ENCODE measurements at places on chromosomes 3 and 15.

DNA sequence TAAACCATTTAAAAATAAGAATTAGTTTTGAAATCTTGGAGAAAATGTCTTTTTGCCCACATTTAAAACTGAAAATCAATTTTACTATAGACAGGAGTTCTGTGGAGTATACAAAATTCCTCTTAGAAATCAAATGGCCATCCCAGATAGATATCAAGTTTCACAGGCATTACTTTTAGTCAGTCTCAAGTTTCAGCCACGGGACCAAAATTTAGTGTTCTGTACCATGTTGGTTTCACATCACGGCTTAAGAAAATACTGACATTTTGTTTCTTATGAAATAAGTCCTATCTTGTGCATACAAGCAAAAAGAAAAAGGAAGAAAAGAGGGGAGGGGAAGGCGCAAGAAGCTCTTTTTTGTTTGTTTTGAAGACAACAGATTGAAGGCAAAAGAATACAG, 45.7 kb downstream of the EIF2AK4 start:
- DNase-seq: no peak

DNA sequence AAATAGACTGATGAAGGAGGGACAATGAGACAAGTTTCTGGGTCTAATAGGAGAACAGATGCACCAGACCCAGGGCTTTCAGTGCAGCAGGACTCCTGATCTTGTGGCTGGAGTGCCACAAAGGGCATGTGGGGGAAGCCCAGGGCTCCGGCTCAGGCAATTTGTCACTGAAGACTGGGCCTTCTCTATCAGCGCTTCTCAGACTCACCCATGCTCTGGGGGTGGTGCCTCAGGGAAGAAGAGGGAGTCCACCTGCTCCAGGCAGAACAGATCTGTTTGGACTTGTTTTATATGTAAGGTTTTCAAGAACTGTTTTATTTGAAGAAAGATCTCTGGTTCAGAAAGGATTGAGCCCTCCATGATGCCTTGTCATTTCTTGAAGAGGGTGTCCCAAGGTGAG, 112.4 kb upstream of the TLE3 start:
- no peak for DNase-seq

DNA sequence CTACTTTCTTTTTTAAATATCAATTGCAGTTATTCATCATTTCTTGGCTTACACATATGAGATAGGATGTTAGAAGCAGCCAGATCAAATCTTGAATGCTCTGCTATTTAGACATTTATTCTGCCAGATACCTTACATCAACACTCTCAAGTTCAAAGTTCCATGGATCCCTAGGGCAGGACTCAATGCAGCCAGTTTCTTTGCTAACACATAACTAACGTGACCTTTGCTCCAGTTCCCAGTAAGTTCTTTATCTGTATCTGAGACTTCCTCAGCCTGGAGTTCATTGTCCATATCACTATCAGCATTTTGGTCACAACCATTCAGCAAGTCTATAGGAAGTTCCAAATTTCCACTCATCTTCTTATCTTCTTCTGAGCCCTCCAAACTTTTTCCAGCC, 939.9 kb downstream of the VGLL3 start:
- no peak for DNase-seq

GRCh38 chr15:53520996-53521395, 238.5 kb downstream of the WDR72 start:
- DNase-seq: no peak

- no peak for DNase-seq
Measured at GRCh38 chr3:136586580-136586979, 165.6 kb downstream of the STAG1 start.

DNA sequence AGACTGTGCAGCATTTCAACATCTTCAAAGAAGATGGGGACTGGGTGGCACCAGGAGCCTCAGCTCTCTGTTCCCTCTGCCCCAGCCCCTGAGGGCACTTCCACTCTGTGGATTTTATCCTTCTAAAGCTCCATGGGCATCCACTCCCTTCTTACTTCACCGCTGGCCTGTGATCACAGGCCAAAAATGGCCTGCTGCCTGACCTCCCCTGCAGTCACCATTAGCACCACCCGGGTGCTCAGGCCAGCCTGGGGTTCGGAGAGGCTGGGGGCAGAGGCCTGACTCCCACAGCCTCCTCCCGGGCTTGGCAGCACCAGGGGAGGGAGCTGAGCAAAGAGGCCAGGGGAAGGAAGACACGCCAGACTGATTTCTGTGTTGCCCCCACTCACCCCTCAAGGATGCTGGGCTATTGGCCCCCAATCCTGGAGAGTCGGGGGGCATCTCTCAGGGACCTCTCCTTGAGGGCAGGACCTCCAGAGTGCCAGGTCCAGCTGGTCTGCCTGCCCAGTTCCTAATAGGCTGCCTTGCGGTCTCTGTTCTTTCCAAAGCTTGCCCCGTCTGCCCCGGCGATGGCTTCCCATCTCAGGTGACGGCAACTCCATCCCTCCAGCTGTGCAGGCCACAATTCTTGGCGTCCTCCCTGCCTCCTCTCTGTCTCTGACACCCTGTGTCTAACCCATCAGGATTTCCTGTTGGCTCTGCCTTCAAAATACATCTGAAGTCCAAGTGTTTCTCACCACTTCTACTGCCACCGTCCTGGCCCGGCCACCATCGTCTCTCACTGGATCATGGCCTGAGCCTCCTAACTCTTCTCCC, 67.1 kb downstream of the EXOG start:
- no peak for DNase-seq

- DNase-seq: no peak
Measured at GRCh38 chr3:195800240-195800639, 11.5 kb downstream of the MUC4 start.

DNA sequence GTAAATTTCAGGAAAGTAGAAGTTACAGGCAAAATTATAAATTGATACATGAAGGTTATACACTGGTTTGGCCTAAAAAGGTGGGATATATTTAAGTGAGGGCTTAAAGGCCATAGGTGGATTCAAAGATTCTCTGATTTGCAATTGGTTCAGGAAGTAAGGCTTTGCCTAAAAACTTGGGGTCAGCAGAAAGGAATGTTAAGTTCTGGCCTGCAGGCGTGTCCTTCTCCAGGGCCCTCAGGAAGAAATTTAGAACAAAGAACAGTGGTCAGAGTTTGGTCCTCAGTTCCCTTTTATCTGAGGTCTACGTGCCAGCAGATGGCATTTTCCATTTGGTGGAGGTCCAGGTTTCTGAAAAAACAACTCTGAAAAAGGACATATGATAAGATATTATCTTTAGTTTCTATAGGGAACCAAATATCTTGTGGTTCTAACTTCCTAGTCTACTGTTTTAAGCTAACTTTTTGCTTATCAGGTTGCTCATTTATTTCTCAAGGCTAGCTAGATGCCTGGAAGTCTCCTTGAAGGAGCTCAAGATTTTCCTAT, 40.5 kb downstream of the SCN11A start:
- no peak for DNase-seq

GRCh38 chr15:26712335-26712734, 60.5 kb downstream of the GABRB3 start:
- DNase-seq: no peak

DNA sequence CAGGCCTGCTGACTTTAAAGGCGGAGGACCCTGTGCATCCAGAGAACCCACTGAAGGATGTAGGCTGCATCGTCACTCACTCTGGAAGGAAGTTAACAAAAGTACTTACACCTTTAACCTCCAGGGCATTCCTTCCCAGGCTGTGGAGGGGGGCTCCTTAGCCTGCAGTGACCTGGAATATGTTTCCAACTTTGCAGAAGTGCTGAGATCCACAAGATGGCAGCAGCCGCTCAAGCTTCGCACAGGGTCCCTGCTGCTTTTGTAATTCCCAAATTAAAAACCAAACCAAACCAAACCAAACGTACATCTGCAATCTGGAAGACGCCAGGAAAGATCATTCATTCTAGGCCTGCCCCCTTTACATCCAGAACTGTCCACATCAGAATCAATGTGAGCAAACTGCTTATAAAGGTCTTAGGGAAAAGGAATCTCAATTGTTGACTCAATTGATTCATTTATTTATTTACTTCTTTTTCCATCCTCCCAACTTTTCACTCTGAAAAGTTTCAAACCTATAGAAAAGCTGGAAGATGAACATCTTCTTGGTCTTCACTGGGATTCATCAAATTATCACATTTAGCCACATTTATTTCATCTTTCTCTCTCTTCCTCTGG, 70.5 kb upstream of the KLHL25 start:
- DNase-seq: no peak

- no peak for DNase-seq
Measured at GRCh38 chr15:51888593-51889195, 59.2 kb downstream of the TMOD3 start.

- DNase-seq: no peak
Measured at GRCh38 chr3:54928046-54928770, at the start of gene LRTM1. TSS of gene LRTM1 (minus strand) at chr3:54928059. CDS start at chr3:54927911, 148 bp downstream.

GRCh38 chr3:159260049-159260662, 458.3 kb downstream of the MFSD1 start:
- DNase-seq: no peak

DNA sequence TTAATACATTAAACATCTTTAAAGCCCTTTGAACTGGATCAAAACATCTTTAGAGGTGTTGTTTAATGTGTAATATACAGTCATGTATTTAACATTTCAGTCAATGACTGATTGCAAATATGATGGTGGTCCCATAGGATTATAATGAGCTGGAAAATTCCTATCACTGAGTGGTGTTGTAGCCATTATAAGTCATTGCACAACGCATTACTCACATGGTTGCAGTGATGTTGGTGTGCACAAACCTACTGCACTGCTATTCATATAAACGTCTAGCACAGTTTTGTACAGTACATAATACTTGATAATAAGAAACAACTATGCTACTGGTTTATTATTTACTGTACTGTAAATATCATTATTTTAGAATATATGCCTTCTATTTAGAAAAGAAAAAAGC, 75.6 kb downstream of the DTWD1 start:
- DNase-seq: no peak

DNA sequence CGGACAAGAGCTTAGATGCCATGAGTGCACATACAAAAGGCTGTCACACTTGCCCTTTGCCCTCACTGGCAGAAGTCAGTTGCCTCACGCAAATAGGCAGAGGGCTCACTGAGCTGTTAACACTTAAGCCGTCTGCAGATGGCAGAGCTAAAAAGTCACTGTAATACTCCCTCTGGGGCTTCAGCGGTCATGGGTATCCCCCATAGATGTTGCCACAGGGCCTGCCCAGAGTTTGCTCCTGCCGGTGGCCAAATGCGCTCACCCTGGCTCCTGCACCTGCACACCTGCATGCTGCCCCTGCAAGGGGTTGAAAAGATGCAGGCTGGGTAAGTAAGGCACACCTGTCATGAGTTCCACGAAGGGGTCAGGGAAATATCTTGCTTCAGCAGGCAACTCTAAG, 741.5 kb downstream of the EDEM1 start:
- no peak for DNase-seq

DNA sequence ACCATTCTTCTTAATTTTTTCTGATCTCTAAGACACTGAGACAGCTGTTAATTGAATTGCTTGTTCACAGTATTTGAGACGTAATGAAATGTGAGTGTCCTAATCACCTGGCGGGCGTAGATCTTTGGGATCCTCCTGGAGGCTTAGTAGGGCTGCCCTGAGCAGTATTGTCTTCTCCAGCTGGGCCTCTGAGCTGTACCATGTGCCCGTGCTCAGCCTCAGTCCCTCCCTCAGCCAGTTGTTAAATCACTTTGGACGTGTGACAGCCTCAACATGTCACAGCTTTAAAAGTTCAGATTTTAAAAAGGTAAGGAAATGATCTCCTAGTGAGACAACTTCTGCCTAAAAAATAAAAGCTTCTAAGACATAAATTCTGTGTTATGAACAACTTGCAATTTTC, 35.5 kb downstream of the IGF1R start:
- DNase-seq: no peak

DNA sequence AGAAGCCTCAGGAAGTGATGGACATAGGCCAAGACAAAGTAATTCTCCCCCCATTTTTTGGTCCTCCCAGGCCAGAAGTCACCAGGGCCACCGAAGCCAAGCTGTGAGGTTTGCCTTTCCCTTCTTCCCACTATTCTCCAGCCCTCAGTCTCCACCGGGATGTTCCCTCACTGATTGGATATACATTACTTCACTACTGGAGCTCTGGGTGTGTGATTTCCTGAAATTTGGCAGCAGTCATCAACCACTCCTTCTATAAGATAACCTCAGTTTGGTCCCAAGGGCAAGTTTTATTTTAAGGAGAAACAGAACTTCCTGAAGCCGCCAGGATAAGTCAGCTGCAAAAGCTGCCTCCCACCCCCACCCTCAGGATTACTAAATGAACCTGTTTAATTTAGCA, 11.3 kb downstream of the SLCO2A1 start:
- DNase-seq: no peak

DNA sequence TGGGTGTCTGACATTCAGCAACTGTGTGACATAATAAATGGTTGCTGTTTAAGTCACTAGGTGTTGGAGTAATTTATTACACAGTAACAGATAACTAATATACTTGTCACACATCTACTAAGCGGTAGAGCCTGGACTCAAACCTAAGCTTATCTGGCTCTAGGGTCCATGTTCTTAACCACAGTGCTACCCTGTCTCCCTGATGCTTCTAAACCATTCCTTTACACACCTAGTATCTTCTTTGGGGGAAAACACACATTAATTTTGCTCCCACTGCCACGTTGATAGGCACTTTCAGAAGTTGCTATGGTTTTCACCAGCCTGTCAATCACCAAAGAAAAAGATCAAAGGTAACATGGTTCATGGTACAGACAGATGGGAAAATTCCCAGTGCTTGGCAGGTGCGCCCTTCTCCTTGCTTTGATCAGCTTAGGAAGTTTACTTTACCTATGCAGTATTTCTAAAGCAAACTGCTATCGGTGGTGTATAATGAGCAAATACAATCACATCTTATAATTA, 150.8 kb downstream of the PDZRN3 start:
- no peak for DNase-seq

DNA sequence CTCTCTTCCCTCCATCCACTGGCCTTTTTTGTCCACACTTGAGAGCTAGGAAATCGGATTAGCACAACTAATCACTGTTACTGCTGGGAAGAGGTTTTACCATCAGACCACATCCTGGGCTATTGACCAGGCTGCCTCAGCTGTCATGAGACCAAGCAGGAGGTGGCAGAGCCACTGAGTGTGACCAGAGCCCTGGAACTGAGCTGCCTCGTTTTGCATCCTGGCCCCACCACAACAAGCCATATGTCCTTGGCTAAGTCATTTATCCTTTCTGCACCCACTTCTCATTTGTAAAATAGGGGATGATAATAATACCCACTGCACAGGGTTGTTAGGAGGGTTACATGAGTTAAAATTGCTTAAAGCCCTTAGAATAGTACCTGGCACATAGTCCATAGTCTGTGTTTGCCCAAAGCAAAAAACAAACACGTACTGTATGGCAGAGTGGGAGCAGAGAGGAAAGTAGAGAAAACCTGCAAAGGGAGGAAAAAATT, 34.1 kb downstream of the TMEM158 start:
- DNase-seq: no peak

DNA sequence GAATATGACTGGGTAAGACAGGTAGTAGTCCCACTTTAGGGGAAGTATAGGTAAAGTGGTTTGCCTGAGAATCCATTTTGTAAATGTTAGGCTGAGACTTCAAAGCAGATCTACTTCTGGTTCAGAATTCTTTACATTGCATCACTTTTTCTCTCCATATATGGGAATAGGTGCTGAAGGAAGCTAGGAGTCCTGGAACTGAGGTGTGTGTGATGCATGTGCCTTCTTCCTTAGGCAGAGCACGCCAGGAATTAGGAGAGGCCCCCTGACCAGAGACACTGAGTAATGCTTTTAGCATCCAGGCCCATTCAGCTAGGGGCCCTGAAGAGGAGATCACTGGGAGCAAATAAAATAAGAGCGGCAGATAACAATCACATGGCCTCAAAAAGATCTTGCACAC, 69.2 kb upstream of the DCP1A start:
- no peak for DNase-seq

GRCh38 chr15:85026304-85027032, 44.8 kb downstream of the PDE8A start:
- no peak for DNase-seq

- no peak for DNase-seq
Measured at GRCh38 chr3:188124184-188124583, 29.8 kb upstream of the LPP start.
